ENCODE measurements at places on chromosomes 2 and 18. TPM values are rescaled to one million over a fixed set of nuclear protein-coding genes. Genes with fewer than 3 reads are reported as not detected.

The REG1B gene
- total RNA-seq: not detected

The TEX44 gene
- not detected for total RNA-seq

- DNase-seq: no peak
Measured at GRCh38 chr2:88538362-88538917, 85.9 kb upstream of the FOXI3 start.

DNA sequence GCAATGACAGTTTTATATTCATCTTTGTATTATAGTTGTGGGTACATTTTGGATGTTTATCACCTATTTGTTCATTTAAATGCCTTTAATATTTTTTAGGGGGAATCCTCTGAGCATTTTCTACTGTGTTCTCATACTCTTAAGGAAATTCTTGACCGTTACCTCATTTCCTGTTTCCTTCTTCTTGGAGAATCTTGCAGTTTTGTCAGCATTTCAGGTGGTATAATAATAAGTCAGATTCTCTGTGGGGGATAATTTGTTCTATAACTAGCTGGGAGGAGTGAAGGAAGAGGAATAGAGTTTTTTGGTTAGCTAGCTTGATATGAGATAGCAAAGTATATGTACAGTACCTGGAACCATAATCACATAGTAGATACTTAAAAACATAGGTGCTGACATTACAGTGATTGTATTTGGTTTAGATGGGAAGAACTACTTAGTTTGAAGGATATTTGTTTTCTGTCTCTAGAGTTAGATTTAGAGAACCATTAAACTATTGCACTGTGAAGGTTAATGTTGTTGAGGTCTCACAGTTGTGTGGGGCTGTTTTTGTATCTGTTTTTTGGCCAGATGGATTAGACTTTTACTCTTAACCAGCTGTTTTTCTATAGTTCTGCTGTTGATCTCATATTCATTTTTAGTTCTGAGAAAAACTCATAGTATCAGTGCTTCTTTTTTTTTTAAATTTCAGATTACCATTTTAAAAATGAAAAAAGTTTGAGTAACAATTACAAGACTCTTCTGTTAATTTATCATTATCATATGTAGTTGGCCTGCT, 14.2 kb downstream of the MTX2 start:
- no peak for DNase-seq

DNA sequence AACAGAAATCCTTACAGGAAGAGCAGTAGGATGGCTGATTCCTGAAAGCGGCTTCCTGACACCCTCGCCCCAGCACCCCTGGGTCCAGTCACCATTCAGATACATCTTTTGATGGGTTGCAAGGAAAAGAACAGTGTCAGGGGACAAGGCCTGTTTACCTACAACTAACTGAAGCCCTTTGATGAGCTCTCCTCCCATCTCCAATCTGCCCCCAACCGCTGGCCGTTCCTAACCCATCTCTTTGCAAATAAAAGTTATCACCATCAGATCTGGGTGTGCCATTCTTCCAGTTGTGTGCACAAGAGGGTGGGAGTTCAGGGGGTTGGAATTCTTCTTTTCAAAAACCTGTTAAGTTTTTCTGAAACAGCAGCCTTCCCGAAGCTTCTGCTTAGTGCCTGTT, 48.9 kb downstream of the ARL4C start:
- no peak for DNase-seq

- DNase-seq: no peak
Measured at GRCh38 chr2:207933396-207934065, 91.8 kb downstream of the PLEKHM3 start.

- DNase-seq: no peak
Measured at GRCh38 chr2:71599038-71599437, 145.7 kb downstream of the DYSF start.

- DNase-seq: no peak
Measured at GRCh38 chr18:10453261-10453805, 1.1 kb upstream of the APCDD1 start.

DNA sequence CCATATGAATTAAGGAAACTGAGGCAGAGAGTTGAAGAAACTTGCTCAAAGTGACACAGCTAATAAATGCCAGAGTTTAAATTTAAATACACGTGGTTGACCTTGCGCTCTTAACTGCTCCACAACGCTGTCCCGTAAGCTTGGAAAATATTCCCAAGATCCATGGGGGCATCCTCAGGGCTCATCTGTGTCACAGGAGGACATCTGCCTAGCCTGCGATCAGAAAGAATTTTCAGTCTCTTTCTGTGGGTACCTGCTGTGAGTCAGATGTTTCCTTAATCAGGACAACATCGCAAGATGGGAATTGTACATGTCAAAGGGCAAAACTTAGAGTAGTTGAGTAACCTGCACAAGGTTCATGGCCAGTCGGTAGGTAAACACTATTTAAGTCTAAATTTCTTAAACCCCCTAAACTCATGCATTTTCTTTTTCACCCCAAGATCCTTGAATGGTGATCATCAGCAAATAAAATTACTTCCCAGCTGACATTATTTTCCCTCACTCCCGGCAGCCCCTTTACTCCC, 1.4 kb downstream of the CMPK2 start:
- no peak for DNase-seq

DNA sequence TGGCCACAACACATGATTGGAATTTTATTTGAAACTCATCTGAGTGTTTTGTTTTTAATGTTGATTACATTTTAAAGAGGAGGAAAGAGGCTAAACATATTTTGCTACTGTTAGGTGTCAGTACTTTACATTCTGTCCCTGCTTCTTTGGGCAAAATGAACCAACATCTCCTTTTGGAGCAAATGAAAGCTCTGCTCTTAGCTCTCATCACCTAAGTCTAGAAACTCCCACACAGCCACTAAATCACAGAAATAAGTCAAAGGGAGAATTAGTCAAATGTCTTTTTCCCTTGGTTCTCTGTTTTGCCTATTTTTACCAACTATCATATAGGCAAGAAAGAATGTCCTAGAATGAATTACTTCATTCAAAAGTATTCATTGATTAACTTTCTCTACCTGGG, 666.8 kb downstream of the RNF144A start:
- no peak for DNase-seq

DNA sequence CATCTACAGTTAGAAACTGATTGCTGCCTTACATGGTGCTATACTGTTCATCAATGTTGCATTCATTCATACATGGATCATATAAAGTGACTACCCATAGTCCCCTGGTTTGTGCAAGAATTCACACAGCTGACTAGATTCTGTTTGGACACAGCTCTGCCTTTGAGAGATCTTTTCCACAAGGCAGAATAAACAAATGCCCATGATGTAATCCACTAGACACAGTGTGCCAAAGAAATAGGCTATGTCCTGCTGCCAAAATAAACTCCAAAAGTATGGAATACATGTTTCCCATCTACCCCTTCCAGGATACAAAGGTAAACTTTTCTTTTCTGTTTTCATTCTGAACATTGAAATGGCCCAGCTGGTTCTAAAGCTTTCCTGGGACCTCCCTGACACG, 269.4 kb upstream of the CHAC2 start:
- no peak for DNase-seq

DNA sequence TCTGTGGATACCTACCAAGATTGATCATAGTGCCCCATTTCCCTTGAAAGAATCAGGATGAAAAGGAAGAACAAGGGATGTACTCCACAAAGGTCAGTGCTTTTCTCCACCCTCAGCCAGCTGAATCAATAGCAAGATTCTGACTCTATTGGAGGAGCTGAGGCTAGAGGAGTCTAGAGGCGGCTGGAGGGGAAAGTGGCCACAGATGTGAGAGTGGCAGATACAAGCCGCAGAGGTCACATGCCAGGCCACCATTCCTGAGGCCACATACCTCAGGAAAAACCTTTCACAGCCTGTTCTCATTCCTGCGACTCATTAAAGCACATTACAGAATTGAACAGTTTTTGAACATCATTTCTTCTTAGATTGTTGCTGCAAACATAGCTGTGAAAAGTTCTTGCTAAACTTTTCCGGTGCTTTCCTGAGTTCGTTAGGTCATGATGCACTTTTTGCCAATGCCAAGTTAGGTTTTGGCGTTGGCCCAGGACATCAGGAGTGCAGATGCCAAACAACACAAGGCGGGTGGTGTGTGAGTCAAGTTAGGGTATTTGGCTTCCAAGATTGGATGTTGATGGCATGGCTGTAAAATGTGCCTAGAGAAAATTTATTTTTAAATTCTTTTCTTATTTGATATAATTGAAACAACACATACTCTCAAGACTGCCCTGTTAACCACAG, 160.7 kb upstream of the SP5 start:
- DNase-seq: no peak

GRCh38 chr2:234953116-234954031, 1.6 kb downstream of the SH3BP4 start:
- DNase-seq: no peak

- no peak for DNase-seq
Measured at GRCh38 chr2:196502386-196502785, 137.1 kb upstream of the CCDC150 start.

DNA sequence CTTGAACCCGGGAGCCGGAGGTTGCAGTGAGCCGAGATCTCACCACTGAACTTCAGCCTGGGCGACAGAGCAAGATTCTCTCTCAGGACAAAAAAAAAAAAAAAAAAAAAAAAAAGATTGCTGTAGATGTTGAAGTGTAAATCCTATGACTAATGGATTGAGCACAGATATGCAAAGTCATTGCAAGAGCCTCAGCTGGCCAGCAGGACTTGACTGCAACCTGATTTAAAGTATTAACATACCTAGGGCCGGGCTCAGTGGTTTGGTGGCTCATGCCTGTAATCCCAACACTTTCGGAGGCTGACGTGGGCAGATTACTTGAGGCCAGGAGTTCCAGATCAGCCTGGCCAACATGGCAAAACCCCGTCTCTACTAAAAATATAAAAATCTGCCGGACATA, 103.4 kb upstream of the MSH2 start:
- no peak for DNase-seq

DNA sequence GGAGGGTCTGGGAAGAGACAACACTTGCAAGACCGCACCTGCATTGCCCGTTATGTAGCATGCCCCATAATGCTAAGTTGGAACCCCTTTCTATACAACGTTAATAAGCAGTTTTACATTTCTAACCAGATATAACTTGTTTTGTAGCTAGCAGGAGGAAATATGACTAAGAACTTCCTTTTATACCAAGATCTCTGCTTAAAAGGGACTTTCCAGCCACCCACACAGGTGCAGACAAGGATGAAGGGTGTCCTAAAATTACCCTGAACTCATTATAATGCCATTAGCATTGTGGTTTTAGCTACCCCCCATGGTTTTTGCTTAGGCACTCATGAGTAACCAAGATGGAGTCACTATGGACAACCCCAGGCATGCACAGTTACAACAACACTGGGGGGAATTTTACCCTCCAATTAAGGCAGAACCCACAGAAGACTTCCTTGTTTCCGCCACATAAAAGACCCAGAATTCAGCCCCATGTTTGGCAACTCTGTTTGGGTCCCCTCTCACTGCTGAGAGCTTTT, 362.8 kb downstream of the CBLN2 start:
- no peak for DNase-seq

DNA sequence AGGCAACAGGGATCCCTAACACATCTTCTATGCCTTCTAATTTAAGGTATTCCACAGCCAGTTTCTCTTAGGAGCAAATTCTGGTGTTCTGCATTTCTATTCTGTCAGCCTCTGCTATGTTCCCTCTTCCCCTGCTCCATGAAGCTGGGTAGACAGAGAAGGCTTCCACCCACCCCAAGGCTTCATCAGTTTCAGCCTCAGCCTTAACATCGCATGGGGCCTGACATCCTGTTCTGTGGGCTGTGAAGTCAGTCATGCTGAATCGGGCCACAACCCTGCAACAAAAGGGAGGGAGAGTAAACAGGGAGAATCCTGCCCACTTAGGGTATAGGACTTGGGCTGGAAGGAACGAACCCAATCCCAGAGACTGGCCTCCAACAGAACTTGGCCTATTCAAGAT, 70.6 kb upstream of the PPM1B start:
- DNase-seq: no peak

Data from progenitor cell of endocrine pancreas (in vitro differentiated cells).